Activated CD4-positive, alpha-beta T cell treated with anti-CD3 and anti-CD28 coated beads, Interleukin-10, Interleukin-2, amounts not matched to agents 100 ng/mL and 50 ng/mL, durations not matched to agents 16 hours and 8 hours (primary cell): ENCODE measurements at places on chromosomes 12 and 14.

GRCh38 chr14:53016491-53016890 lies 65.6 kb upstream of the FERMT2 start:
- DNase-seq, result no peak

DNA sequence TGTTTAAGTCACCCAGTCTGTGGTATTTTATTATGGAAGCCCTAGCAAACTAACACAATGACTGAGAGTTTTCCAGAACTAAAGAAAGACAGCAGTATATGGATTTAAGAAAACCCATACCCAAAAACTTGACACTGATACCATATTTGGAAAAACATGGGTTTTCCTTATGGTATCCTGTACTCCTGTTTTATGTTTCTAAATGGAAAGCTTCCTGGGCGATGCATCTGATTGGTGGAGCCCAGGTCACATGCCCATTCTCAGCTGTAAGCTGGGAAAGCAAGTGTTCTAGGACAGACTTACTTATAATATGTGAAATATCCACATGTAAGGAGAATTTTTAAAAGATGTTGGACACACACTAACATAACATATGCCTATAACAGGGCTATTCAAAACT lies 4.5 kb upstream of the RNASE4 start:
- DNase-seq, result no peak

- no peak for DNase-seq
Measured at GRCh38 chr12:57580466-57580795, 10.6 kb upstream of the PIP4K2C start.

DNA sequence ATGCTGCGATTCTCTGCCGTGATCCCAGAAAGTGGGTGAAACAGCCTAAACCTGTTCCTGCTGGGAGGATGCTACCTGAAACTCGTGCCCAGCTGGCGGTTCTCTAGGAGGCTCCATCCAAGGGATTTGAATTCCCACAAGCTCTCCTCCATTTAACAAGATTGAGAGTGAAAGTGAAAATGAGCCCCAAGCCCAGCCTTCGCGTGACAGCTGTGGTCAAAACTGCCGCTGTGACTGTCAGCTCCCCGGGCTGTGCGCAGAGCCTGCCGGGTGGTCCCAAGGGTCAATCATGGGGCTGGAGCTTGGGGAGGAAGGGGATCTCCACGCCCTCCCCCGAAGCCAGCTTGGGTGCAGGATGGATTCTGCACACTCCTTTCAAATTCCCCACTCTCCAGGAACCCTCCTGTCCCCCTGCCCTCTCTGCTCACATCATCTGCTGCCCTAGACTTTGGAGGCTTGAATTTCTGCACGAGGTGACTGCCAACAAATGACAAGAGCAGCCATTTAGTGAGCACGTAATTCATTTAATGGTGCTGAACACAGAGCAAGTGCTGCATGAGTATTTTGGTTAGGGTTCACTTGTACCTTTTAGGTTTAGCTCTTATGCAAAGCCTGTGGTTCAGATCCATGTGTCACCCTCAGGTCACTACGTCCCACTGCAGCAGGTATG lies 5.3 kb downstream of the ASB2 start:
- peak; percentile 86 for DNase-seq

- no peak for DNase-seq
Measured at GRCh38 chr12:111349101-111349747, 19.7 kb downstream of the PHETA1 start.

GRCh38 chr14:102363182-102363943 lies 622 bp downstream of the TECPR2 start:
- peak; percentile 26 for DNase-seq

GRCh38 chr12:111869671-111870070 lies 27.6 kb downstream of the MAPKAPK5 start:
- no peak for DNase-seq

- DNase-seq, result no peak
Measured at GRCh38 chr12:5043589-5044419, at the start of gene KCNA5. TSS of gene KCNA5 (plus strand) at chr12:5043879. CDS start at chr12:5044148, 269 bp downstream.

DNA sequence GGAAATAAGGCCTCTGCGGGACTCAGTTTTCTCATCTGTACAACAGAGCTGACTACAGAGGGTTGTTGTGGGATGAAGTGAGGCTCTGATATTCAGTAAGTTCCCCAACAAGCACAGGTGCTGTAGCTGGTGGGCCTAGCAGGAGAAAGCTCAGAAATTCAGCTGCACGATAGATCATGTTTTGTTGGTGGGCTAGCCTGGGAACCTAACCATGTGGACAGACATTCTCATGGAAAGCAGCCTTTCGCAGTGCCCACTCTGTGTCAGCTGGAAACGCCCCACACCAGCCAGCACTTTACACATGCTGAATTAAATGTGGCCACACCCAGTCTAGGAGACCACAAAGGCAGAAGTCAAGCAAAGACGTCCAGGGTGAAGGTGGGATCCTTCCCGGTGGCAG lies 16.1 kb downstream of the PITPNM2 start:
- DNase-seq, result no peak
